Motor neuron (in vitro differentiated cells): ENCODE measurements at places on chromosomes 3 and 15. TPM values are rescaled to one million over a fixed set of nuclear protein-coding genes. Genes with fewer than 3 reads are reported as not detected.

- ATAC-seq, result no peak
These were observed 60.8 kb upstream of the ARHGEF3 start for GRCh38 chr3:56862352-56863062.

DNA sequence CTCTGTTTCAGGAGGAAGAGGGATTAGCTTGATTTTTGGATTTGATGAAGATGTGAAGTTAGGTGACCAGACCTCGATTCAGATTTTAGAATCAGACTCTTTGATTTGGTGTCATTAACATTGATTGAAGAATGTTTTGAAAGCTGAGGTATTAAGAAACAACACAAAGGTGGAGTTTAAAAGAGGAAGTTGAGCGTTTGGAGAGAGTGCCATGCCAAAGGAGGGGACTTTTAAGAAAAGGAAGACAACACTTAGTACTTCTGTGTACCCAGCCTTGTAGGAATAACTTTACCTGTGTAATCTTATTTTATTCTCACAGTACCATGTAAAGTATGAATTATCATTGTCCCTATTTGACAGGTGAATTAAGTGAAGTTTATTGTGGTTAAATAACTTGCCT, 34.4 kb downstream of the PPARG start:
- no peak for ATAC-seq

DNA sequence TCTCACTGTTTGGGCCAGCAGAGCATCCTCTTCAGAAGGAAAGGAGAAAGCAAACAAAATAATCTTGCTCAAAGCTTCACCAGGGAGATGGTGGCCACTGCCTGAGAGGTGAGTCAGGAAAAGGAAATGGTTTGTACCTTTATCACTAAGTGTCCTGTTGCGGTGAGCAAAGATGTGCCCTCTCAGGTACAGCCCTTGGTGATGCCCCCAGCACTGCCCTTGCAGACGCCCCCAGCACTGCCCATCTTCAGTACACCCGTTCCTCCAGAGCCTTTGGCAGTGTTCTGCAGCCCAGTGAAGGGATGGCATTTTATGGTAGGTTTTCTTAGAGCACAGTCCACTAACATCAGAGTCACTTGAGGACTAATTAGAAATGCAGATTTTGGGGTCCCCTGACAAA, 92.3 kb downstream of the ZNF621 start:
- ATAC-seq, result no peak

DNA sequence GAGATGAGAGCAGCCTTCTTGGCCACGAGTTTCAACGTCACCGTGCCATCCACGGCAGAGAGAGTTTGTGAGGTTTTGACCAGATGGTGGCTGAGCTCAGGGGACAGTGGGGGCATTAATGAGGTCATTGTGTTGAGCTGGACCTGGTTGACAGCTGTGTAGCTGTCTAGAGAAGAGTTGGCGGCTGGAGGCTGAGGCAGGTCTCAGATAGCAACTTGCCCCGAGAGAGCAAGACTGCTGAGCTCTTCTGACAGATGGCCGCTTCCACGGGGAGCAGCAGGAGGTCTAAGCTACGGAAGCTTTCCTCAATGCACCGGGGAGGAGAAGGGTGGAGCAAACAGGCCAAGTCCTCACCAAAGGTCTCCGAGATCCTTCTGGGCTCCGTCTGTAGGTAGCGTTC, 44.8 kb upstream of the EIF5A2 start:
- no peak for ATAC-seq

DNA sequence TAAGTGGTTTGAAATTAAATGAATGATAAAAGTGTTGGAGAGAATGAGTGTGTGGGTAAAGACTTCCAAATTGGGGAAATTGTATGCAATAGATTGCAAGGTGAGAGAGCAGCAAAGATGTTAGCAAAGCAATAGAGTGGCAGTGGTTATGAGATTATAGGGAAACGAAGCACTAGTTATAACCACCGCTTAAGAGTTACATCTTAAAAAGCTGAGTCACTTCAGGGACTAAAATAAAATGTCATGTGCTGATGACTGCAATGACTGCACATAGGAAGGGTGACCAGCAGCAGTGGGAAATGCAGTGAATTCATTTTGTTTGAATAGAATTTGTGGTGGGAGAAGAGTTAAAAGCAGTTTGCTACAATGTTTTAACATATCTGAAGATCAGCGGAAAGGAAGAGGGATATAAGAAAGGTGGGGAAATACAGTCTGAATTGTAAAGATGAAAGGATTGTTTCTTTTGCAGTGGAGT, 127.3 kb downstream of the RAP2B start:
- ATAC-seq, result peak; percentile 82

GRCh38 chr3:196821806-196822355, 45.8 kb upstream of the SENP5 start:
- no peak for ATAC-seq

DNA sequence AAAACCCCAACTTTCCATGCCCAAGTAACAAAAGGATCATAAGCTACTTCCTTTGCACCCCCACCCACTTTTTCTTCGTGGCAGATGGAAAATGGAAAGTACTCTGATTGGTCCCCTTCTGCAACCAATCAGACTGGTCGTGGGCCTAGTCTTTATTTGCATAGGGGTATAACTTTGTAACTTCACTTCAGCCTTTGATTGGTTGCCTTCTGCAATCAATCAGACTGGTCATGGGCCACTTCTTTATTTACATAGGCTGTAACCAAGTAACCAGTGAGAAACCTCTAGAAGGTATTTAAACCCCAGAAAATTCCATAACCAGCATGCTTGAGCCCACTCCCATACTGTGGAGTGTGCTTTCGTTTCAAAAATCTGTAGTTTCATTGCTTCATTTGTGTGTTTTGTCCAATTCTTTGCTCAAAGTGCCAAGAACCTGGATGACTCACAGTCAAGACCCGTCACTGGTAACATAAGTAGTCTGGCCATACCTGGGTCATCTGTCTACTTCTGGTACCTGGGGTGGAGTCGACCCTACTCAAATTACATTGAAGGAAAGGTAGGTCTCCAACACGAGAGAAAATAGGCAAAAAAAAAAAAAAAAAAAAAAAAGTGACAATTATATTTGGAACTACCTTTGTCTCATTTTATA, 41.9 kb downstream of the CMTM8 start:
- ATAC-seq, result no peak

DNA sequence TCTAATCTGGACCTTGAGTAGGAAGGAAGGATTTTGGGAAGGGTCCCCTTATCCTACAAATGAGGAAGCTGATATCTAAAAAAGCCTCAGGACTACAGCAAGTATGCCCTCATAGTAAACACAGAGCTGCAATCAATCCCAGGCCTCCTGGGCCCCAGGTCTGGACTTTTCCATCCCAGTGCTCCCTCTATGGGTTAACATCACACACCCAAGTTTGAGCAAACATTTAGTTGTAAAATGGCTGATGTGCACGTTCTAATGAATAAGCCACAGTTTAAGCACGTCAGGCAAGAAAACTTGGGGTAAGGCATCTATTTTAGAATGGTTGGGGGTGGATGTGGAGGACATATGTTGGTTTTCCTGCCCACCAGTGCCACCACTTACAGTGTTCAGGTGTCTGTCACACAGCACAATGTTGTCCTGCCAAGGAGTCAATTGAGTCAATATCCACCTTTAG, 44.3 kb upstream of the UBE2E1 start:
- ATAC-seq, result no peak

GRCh38 chr3:139601191-139601961, 61.8 kb upstream of the RBP1 start:
- peak; percentile 11 for ATAC-seq

GRCh38 chr3:46090161-46090591, 62.9 kb upstream of the XCR1 start:
- no peak for ATAC-seq

- no peak for ATAC-seq
These were observed 16.4 kb downstream of the PLEKHO2 start for GRCh38 chr15:64858021-64858575.

- no peak for ATAC-seq
These were observed 5.1 kb downstream of the PRC1 start for GRCh38 chr15:90989040-90989768.

The SLC9C1 gene
- total RNA-seq, result 0.27 and 0.35 TPM in 2 replicates

The AADAC gene
- not detected in 2 replicates for total RNA-seq

The GNAT1 gene
- total RNA-seq, result not detected in 2 replicates

The STRA6 gene
- total RNA-seq, result 11.2 and 14.4 TPM in 2 replicates
